Hippocampal formation (tissue), 2 donors: ENCODE measurements at places on chromosomes 12 and 14.

DNA sequence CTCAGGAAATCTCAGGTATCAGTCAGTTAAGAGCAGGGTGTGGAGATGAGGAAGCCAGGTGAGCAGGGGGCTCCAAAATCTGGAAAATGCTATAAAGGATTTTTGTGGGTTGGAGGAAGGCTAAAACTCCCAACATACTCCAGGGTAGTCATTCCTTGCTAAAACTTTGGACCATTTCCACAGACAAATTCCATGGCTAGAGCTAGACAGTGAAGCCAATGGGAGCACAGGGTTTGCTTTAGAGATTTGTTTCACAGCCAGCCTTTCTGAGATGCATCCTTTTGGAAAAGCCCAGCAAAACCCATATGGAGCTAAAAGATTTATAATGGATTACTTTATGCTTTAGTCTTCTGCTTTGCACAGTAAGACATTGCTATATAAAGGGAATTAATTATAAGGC, 146.5 kb downstream of the SAMD4A start:
- no peak for DNase-seq

DNA sequence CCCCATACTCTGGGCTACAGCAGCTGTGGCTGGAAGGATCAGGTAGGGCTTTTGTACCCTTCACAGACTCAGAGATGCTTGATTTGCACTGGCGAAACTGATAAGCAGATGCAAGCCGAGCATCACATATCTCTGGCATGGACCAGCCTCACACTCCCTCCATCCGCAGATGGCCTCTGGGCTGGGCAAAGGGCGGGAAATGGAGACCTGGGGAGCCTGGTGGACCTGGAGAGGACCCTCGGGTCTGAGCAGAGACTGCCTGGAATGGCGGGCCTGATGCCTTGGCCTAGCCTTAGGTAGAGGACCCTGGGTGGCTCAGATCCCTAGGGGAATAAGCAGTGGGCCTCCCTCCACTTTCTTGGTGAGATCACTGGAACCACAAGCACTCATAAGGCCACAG, 53.2 kb downstream of the GALNT16 start:
- DNase-seq = no peak

GRCh38 chr12:89966495-89967240, 258.0 kb upstream of the ATP2B1 start:
- no peak for DNase-seq

DNA sequence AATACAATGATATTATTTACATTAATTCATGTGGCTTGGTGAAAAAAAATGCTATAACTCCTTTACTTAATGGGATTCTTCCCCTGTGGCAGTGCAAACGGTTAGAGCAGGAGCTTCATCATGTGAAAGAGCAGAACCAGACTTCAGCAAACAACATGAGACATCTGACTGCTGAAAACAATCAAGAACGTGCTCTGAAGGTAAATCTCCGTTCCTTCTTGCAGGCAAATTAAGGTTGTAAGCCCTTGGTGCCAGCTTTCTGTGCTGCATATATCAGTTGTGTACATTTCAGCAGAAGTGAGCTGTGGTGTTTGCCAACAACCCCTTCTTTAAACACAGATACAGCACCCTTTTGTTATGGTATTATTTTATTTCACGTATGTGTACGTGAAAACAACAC, 171.7 kb downstream of the MIPOL1 start:
- DNase-seq = no peak

- no peak for DNase-seq
Measured at GRCh38 chr14:64811676-64812075, 68.0 kb downstream of the SPTB start.

DNA sequence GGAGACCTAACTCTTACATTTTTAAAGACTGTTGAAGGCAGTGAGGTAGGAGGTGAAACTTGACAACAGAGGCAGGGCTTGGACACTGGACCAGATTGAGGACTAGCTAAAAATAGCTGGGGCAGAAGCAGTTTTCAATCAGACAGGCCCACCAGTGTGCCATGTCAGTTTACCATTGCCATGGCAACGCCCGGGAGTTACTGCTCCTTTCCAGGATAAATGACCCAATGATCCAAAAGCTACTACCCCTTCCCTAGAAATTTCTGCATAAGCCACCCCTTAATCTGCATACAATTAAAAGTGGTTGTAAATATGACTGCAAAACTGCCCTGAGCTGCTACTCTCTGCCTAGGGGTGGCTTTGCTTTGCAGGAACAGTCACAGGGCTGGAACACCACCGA, 53.2 kb upstream of the PKP2 start:
- no peak for DNase-seq

DNA sequence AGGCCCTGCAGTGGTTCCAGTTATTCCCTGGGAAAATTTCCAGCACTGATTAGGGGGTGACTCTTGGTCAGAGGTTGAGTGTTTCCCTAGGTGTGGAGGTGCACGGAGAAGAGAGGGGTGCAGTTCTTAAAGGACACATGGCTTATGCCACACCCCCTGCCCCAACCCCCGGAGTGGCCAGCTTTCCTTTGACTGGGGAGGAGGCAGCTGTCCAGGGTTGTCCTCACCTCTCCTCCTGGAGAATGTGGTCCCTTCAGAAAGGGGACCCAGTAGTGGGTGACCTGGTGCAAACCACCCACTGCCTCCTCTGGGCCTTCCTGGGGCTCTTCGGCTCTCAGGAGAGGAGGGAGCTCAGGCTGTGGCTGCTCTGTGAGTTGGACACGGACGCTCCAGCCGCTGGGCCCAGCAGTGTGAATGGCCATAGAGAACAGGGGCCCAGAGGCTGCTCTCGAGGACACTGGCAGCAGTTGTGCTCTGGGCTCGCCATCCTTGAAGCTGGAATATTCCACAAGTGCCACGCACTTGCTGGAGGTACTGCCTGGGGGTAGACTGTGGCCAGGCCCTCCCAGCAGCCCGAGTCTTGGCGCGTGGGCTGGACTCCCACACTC, 13.6 kb downstream of the PACS2 start:
- DNase-seq = no peak

DNA sequence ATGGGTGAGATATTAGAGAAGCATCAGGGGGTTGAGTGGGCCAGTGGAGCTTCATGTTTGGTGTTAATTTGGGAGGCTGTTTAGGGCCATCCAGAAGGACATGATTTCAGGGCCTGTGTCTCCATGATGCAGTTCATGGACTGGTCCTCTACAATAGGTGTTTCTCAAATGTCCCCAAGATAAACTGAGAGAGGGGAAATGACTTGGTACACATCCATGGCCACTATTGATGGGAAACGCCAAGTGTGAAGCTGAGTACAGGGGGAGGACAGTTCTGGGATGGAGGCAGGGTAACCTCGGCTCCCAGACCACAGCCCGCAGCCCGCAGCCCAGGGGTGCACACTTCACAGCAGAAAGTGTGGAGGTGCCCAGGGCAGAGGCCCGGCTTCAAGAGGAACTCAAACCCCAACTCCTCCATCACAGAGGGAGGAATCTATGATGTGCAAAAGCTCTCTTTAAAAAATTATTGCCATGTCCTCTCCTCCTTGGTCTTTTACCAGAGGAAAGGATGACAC, 33.3 kb downstream of the CACNA2D4 start:
- no peak for DNase-seq

DNA sequence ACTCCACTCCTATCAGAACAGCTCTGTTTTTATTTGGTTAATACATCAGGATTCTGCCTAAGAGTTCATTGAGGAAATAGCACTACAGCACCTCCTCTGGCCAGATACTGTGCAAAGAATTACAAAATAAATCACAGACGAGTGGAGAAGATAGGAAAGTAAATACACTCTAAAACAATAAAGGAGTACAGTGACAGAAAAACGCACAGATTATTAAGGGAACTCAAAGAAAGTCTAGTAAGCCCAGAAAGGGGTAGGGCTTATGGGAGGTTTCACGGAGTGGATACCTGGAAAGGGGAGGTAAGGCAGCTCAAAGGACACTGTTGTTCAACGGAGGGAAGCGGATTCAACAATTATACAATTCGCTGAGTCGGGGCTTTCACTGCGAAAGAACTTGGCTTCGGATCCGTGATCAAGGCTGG, 5.5 kb downstream of the OR10AD1 start:
- peak; percentile 61 for DNase-seq

- no peak for DNase-seq
Measured at GRCh38 chr14:99055816-99056215, 216.2 kb downstream of the BCL11B start.

GRCh38 chr14:60705100-60705499, 19.1 kb downstream of the SIX4 start:
- DNase-seq = no peak

GRCh38 chr12:20368114-20368650, at the start of gene PDE3A:
PDE3A (plus strand) TSS chr12:20368537; CDS start chr12:20369285, 748 bp downstream.
- peak; percentile 46 for DNase-seq
